Activated naive CD8-positive, alpha-beta T cell treated with anti-CD3 and anti-CD28 coated beads for 36 hours (primary cell): ENCODE measurements at places on chromosomes 11 and 22. TPM values are rescaled to one million over a fixed set of nuclear protein-coding genes. Genes with fewer than 3 reads are reported as not detected.
A peak's percentile ranks its signal among the peaks of the same experiment; 100 is the strongest.

- no peaks in the 10 kb centered on the region for H3K27me3 ChIP-seq
- H3K27ac ChIP-seq: no peak overlapping the region
- DNase-seq: no peak
- no peak overlapping the region for H3K4me3 ChIP-seq
- H3K4me1 ChIP-seq: peaks cover 4% of the 10 kb centered on the region
Measured at GRCh38 chr11:9784602-9785315, 120.9 kb downstream of the SWAP70 start.

GRCh38 chr11:2569321-2569721 is 124.5 kb downstream of the KCNQ1 start:
- no peaks in the 10 kb centered on the region for H3K27me3 ChIP-seq
- no peak overlapping the region for H3K27ac ChIP-seq
- no peak for DNase-seq
- no peak overlapping the region for H3K4me3 ChIP-seq
- H3K36me3 ChIP-seq: no peaks in the 10 kb centered on the region

DNA sequence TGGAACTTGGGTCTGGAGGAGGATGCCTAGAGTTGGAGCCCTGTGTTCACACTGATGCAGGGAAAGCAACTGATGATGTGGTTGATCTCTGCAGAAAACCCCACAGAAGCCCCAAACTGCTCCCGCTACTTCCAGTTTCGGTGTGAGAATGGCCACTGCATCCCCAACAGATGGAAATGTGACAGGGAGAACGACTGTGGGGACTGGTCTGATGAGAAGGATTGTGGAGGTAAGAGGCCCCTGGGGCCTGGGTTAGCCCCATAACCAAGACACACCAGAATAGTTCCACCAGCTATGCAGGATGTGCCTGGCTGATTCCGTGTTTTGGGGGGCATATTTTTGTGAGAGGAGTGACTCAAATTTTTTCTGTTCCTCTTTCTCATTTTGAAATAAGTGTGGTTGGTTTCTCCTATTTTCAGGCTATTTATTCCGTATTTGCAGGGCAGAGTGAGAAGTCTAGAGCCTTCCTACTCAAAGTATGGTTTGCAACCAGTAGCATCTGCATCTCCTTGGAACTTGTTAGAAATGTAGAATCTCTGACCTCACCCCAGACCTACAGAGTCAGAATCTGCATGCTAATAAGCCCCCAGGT is 137.3 kb upstream of the SORL1-AS1 start:
- peak overlapping the region; percentile 20 for H3K4me3 ChIP-seq
- peaks cover 27% of the 10 kb centered on the region for H3K4me1 ChIP-seq
- H3K36me3 ChIP-seq: peaks cover 35% of the 10 kb centered on the region
- DNase-seq: peak; percentile 24

DNA sequence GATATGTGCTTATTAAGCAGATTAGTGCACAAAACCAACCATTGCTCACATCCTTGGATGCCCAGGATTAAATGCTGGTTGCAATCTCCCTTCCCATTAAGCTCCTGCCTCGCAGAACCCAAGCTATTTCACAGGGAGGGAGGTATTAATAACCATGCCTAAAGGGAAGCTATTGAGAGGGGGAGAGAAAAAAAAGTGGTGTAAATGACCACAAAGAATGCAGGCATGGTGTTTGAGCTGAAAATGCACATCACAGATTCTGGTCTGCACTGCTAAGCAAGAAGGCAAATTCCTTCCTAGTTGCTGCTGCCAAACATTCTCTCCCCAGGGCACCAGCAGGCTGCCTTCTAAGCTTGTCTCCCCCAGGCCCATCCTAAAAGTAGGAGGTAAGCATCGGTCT is 92.0 kb upstream of the ISX start:
- H3K4me3 ChIP-seq: no peak overlapping the region
- no peak overlapping the region for H3K27ac ChIP-seq
- DNase-seq: no peak
- no peaks in the 10 kb centered on the region for H3K4me1 ChIP-seq
- peaks cover 5% of the 10 kb centered on the region for H3K27me3 ChIP-seq

DNA sequence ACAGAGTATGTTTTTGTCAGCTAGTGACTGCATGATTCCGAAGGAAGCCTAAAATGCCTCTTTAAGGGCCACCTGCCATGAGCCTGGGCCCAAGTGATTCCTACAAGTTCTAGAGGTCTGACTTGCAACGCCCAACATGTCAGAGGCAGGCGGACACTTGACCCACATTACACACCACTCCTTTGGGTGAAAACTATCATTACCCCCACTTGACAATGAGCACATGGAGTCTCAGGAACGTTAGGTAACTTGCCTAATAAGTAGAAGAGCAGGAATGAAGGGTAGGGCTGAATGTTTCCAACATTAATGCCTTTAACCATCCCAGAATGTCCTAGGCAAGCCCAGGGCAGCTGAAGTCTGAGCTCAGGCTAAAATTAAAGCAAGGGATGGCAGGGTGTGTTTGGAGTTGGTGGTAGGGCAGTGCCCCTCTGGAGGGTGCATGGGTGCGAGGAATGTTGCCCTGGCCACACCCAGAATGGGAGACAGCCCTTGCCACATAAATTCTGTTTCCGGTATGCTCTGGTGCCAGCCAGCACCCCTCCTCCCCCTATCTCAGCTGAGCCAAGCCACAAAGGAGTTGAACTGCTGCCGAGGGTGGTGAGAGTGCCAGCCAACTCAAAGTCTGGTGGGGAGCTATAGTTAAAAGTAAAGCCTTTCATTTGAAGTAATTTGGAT is 2.5 kb downstream of the PLAAT2 start:
- DNase-seq: no peak
- no peak overlapping the region for H3K4me3 ChIP-seq
- H3K27ac ChIP-seq: no peak overlapping the region

GRCh38 chr11:342328-342727 is 21.7 kb upstream of the IFITM3 start:
- DNase-seq: no peak
- peaks cover 11% of the 10 kb centered on the region for H3K4me1 ChIP-seq
- H3K27me3 ChIP-seq: no peaks in the 10 kb centered on the region
- H3K27ac ChIP-seq: no peak overlapping the region

GRCh38 chr22:46007003-46007847 is 30.3 kb upstream of the WNT7B start:
- DNase-seq: peak; percentile 38
- no peaks in the 10 kb centered on the region for H3K27me3 ChIP-seq
- no peak overlapping the region for H3K27ac ChIP-seq
- H3K4me3 ChIP-seq: no peak overlapping the region

DNA sequence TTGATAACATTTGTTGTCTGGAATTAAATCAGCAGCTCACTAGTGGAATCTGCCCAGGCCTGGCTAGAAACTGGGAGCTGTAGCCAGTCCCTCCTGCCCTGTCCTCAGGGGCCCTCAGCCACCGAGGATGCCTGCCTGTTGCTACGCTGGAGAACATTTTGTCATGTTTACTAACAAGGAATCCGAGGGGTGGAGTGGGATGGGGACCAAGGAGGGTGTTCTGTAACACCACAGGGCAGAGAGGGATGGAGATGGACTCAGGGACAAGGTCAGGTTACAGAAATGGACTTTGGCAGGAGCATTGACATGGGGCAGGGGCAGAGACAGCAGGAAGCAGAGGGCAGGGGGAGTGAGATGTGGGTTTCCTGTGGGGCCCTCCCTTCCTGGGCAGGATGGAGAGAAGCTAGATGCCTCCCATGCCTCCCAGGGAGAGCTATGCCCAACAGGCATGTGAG is 45.8 kb upstream of the AMPD3 start:
- DNase-seq: no peak
- no peak overlapping the region for H3K27ac ChIP-seq
- H3K27me3 ChIP-seq: peaks cover 4% of the 10 kb centered on the region
- H3K36me3 ChIP-seq: no peaks in the 10 kb centered on the region

DNA sequence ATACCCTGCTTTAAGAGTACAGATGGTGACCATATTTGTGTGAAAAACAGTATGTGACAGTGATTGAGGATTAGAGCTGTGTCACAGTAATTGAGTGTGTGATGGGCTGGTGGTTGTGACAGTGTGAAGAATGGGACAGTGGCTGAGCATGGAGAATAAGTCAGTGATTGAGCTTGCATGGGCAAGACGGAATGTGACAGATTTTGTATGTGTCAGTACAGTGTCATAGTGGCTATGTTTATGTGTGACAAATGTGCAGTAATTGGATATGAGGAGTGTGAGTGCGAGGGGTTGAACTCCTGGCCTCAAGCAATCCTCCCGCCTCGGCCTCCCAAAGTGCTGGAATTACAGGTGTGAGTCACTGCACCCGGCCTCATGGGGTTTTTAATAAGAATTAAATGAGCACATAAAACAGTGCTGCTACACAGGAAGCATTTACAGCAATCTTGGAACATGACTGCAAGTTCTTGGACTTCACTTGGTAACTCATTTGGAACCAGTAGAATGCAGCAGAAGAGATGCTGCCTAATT is 583 bp upstream of the RRAS2 start:
- DNase-seq: no peak
- H3K36me3 ChIP-seq: peaks cover 13% of the 10 kb centered on the region
- H3K4me3 ChIP-seq: peak overlapping the region; percentile 70
- peaks cover 31% of the 10 kb centered on the region for H3K4me1 ChIP-seq
- peaks cover 3% of the 10 kb centered on the region for H3K27me3 ChIP-seq

DNA sequence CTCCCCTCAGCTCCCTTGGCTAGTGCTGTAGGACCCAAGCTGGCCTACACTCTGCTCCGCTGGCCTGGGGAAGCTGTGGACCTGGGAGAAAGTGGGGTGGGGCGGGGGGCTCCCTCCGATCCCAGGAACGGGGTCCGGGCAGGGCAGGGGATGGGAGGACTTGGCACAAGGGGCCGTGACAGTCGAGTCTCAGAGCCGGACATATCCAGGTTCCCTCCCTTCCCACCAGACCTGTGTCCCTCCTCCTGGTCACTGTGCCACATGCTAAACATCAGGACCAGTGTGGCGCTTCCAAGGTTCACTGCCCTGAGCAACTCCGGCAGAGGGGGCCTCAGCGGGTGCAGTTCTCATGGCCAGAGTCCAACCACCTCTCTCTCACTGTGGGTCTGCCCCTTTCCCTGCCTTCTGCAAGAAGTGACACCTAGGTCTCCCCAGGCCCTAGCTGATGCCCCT is 2.0 kb downstream of the DUSP8 start:
- H3K4me3 ChIP-seq: no peak overlapping the region
- H3K4me1 ChIP-seq: peaks cover 15% of the 10 kb centered on the region
- no peak overlapping the region for H3K27ac ChIP-seq
- H3K36me3 ChIP-seq: no peaks in the 10 kb centered on the region

DNA sequence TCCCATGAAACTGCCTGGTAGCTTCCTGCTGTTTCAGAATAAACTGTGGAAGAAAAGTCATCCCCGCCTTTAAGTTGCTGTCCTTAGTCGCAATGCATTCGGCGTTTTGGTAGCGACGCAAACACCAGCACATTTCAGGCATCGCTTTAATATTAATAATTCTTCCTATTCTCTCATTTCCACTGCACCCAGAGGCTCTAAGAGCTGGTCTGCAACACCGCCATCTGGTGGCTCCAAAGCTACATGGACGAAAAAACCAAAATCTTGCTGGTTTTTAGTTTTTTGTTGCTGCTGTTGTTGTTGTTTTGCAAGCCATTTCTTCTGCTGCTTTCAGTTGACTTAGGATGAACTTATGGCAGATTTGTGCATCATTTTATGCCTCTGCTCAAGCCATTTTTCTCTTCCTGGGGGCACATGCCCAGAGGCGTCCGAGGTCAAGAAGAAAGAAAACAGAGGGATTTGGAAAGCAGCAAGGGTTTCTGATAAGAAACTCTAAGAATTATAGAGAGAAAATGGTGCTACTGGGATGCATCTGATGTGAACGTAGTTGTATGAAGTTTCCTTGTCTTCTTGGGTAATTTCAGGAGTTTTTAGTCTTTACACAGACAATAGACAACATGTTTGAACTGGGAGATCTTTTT is 345.4 kb upstream of the KIRREL3 start:
- H3K4me1 ChIP-seq: no peaks in the 10 kb centered on the region
- no peak for DNase-seq
- no peak overlapping the region for H3K27ac ChIP-seq
- no peaks in the 10 kb centered on the region for H3K36me3 ChIP-seq
- H3K27me3 ChIP-seq: peaks cover 15% of the 10 kb centered on the region
- no peak overlapping the region for H3K4me3 ChIP-seq

DNA sequence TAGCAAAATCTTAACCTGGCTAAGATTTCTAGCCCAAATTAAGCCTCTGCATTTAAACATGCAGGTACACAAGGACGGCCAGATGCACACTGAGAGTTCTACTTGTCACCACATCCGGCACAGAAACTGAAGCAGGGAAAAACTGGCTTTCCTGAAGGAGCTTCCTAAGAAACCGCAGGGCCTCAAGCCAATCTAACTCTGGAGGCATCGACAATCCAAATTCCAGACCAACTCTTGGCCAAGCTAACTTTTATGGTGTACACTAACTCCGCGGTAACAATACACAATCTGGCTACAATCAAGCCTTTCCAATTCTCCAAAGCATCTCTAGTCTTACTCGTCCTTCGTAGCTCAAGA is 1.2 kb downstream of the MSANTD2 start:
- peak overlapping the region; percentile 91 for H3K4me3 ChIP-seq
- peaks cover 28% of the 10 kb centered on the region for H3K4me1 ChIP-seq
- peaks cover 2% of the 10 kb centered on the region for H3K36me3 ChIP-seq
- DNase-seq: no peak

DNA sequence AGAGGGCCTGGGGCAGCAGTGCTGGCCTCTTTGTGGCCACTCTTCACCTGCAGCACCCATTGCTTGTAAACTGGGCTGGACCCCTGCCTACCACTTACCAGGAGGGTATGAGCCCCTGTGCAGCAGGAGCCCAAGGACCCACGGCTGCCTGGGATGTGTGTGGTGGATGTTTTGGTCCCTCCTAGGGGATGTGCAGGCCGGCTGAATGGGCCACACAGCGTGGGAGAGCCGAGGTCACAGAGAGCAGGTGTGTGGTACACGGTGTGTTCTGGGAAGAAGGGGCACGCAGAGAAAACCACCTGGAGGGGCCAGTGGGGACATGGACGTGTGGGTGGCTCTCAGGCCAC is 19.3 kb upstream of the GNB1L start:
- H3K4me1 ChIP-seq: peaks cover 4% of the 10 kb centered on the region
- no peak overlapping the region for H3K27ac ChIP-seq
- DNase-seq: no peak

- no peak overlapping the region for H3K4me3 ChIP-seq
- no peaks in the 10 kb centered on the region for H3K36me3 ChIP-seq
- H3K27ac ChIP-seq: no peak overlapping the region
- H3K27me3 ChIP-seq: no peaks in the 10 kb centered on the region
Measured at GRCh38 chr11:36930256-36930655, 332.2 kb upstream of the RAG2 start.

GRCh38 chr11:33375688-33376311 is 118.6 kb downstream of the HIPK3 start:
- DNase-seq: peak; percentile 6
- H3K4me1 ChIP-seq: no peaks in the 10 kb centered on the region
- H3K36me3 ChIP-seq: no peaks in the 10 kb centered on the region
- peaks cover 53% of the 10 kb centered on the region for H3K27me3 ChIP-seq
- peak within 1 kb of the TSS; percentile 32 for H3K4me3 ChIP-seq

GRCh38 chr22:40741116-40741515 is 61.8 kb downstream of the MCHR1 start:
- H3K36me3 ChIP-seq: no peaks in the 10 kb centered on the region
- DNase-seq: no peak
- no peak overlapping the region for H3K27ac ChIP-seq
- no peaks in the 10 kb centered on the region for H3K4me1 ChIP-seq

- no peaks in the 10 kb centered on the region for H3K36me3 ChIP-seq
- H3K27me3 ChIP-seq: peaks cover 16% of the 10 kb centered on the region
Measured at GRCh38 chr11:61587951-61588727, 7.3 kb upstream of the SYT7 start.

Gene HBD
- not detected for total RNA-seq

Gene AQP11
- total RNA-seq: 0.14 TPM

Gene TMEM123
- total RNA-seq: 310 TPM

Gene GGTLC3
- not detected for total RNA-seq

Gene OR4P4
- total RNA-seq: not detected

Gene CRYBB2
- total RNA-seq: not detected

Gene FAM180B
- total RNA-seq: not detected

Gene TRIM6
- total RNA-seq: 0.89 TPM

Gene MRE11
- 41.4 TPM for total RNA-seq
